Fibroblast of skin of left biceps (primary cell): ENCODE measurements at places on chromosomes 1 and 21.
A peak's percentile ranks its signal among the peaks of the same experiment; 100 is the strongest.

DNA sequence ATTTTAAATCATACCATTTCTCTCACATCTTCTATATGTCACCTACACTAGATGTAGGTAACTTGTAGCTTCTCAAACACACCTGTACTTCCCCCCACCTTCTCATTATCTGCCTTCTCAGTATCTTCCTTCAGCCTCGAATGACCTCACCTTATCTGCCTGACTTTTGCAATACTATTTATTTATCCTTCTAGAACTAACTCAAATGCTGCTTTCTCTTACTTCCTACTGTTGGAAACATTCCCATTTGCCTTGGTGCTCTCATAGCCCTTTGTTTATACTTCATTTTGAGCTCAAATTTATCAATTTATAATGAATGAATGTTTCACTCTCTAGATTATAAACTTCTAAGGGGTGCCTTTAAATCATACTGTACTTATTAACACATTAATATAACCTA lies 50.4 kb upstream of the KIAA1614 start:
- no peak for DNase-seq

GRCh38 chr1:234170622-234171021 lies 202.6 kb upstream of the COA6 start:
- DNase-seq, result no peak

DNA sequence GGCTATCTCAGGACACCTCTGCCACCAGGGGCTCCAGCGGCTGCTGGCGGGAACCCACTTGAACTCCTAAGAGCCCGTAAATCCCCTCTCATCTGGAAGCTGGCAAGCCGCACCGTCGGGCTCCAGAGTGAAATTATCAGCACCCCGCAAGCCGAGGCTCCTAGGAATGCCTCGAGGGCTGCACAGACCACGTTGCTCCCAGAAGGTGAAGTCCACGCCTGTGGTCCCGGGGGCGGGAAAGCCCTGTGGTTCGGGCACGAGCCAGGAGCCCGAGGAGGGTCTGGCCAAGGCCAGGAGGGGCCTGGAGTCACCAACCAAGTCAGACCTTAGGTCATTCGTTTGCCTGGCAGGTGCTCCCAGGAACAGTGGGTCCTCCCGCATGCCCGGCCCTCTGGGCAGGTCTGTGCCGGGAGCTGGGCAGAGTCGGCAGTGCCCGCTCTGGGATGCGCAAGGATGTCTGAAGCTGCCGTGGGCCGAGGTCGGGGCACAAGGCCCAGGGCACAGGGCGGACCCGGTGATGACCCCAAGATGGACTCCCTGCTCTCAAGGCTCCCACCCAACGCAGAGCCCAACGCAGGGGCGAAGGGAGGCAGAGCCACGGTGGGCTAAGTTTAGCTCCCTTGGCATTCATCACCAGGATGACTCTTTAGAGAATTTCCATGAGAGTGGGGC lies 8.9 kb downstream of the ACTRT2 start:
- DNase-seq, result no peak

- DNase-seq, result no peak
Measured at GRCh38 chr1:87334351-87335174, 5.9 kb downstream of the LMO4 start.

- no peak for DNase-seq
Measured at GRCh38 chr1:20233394-20233793, 47.1 kb upstream of the PLA2G2C start.

DNA sequence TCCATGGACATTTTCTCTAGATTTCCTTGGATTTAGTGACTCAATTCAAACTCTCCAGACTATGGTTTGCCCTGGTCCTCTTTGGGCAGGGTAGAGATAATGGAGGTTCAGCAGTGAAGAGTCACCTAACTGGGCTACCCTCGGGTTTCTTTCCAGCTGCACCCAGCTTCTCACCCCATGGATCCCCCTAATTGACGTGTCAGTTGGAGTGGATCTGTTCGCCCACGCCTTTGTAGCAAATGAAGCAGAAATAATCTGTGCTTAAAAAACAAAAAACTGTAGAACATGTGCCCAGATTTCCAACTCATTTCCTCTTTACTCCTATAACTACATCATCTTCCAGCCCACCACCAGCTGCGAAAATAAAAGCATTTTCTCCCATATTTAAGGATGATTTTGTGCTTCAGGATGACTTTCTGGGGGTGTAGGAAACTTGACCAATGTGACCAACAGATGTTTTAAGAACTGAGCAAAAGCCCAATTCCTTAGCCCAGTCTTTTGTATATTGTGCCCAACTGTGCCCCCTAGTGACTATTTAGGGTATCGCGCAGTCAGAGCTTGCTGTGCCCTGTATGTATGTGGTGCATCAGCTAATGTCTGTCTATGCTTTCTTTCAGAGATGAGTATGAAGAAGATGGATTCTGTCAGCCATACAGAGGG lies 66.5 kb upstream of the UBE2U start:
- DNase-seq, result peak; percentile 83

- DNase-seq, result no peak
Measured at GRCh38 chr1:245582026-245582425, 427.2 kb downstream of the KIF26B start.

- no peak for DNase-seq
Measured at GRCh38 chr1:8816264-8816663, 1.2 kb downstream of the RERE start.

- DNase-seq, result no peak
Measured at GRCh38 chr1:175689396-175689795, 54.0 kb downstream of the TNR start.

GRCh38 chr1:203381151-203381751 lies 30.3 kb upstream of the FMOD start:
- DNase-seq, result no peak

GRCh38 chr1:88595355-88596002 lies 88.6 kb upstream of the PKN2 start:
- DNase-seq, result no peak

GRCh38 chr1:2971101-2971501 lies 50.2 kb upstream of the ACTRT2 start:
- DNase-seq, result no peak

- no peak for DNase-seq
Measured at GRCh38 chr1:167510881-167511280, 7.4 kb downstream of the CD247 start.

DNA sequence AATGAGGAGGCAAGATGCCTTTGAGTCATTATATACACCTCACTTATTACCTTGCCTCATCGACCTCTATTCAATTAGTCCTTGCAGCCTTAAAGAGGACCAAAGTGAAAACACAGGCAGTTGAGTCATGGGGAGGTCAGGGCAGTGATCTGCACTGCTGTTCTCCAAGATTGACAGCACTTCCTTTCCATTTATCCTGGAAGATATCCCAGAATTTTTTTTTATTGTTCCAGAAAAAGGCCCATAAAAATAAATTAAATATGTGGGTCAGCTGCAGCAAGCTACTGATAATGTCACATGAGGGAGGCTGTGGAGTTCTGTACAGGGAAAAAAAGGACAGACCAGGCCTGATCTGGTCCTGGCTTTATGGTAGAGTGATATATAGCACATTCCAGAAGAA lies 33.2 kb upstream of the CDC42BPA start:
- no peak for DNase-seq

DNA sequence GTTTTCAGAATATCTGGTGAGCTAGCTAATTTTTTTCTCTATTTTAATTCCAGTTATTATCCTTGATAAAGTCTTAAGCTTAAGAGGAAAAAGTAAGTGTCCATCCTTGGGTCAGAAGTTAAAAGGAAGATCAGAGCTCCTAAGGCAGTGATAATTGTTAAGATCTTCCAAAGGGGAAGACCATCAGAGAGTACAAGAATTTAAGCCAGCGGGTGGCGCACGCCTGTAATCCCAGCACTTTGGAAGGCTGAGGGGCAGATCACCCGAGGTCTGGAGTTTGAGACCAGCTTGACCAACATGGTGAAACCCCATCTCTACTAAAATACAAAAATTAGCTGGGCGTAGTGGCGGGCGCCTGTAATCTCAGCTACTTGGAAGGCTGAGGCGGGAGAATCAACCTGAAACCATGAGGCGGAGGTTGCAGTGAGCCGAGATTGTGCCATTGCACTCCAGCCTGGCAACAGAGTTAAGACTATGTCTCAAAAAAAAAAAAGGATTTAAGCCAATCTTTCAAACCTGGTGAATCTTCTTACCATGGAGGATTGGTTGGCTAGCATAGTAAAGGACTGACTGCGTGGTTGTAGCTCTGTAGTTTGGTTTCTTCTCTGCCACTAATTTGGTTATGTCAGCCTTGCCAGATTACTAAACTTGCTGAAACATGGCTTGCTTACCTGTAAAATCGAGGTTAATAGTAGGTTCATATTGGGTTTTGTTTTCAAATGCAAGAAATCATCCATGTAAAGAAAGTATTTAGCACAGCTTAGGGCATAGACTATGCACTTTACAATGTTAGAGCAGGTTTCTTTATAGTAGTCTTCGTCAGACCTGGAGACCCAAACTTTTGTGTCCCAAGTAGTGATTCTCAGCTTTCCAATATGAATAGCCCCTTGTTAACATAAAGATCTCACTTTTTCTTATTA lies 15.9 kb downstream of the AKIRIN1 start:
- DNase-seq, result no peak

DNA sequence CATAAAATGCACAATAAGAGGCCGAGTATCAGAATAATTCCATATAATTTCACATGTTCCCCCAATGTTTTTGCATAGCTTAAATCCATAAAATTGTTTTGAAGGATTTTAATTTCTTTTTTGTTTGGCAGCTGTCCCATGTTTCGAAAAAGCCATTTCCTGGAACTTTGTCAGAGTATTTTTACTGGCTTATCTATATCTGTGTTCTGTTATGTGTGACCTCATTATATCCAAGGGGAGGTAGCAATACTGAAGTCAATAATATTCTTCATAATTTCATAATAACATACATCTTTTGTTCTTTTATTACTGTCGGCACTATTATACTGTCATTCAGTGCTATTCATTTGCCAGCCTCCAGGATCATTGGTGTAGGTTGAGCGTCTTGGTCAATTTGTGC lies 9.4 kb upstream of the BACH1 start:
- DNase-seq, result no peak

DNA sequence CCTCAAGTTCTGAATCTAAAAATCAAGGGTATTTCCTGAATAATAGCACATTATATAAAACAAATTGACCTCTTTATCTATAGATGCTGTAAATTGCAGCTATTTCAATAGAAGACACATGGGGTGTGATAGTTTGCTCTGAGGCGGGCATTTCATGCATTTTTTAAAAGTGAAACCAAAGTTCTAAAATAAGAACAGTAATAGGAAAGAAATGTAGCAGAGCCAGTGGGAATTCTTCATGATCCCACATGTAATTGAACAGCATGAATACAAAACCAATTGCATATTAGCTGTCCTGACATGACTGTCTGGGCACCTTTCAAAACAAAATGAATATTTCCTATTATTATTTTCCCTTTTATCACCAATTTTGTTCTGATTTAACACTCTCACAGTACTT lies 85.0 kb downstream of the RGS21 start:
- peak; percentile 42 for DNase-seq

GRCh38 chr1:165050246-165050645 lies 306.3 kb downstream of the LMX1A start:
- no peak for DNase-seq

DNA sequence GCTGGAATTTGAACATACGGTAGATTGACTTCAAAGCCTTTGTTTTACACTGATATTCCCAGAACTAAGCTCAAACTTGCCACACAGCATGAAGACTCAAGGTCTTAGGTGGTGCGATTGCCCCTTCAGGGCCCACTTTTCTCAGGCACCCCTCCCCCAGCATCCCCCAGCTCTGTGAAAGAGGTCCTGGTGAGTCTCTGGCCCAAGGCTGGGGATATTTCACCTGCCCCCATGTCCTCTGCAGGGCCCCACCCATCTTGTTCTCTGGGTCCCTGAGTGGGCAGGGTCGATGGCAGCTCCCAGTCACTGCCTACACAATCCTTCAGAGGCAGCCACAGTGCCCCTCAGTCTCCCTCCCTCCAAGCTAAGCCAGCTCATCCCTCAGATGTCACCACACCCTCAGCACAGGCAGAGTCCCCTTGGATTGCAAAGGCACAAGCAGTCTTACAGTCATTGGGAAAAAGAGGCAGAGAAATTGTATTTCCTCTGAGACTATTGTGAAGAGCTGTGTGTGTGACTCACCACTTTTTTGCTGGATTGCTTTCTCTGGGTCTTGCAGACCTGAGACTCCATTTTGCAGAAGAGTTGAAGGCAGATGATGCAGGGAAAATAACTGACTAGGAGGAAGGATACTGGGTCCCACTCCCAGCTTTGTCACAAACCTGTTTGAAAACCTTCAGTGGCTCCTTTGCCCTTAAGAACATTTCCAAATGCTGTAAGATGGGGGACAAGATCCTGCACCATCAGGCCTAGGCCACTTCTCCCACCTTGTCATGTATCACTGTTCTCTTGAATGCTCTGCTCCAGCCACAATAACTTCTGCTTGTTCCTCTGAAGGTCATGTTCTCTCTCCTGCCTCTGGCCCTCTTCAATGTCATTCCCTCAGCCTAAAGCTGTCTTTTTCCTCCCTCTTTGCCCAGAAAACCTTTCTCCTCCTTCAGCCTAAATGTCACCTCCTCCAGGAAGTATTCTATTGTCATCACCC lies 119.1 kb upstream of the GRIK3 start:
- no peak for DNase-seq

DNA sequence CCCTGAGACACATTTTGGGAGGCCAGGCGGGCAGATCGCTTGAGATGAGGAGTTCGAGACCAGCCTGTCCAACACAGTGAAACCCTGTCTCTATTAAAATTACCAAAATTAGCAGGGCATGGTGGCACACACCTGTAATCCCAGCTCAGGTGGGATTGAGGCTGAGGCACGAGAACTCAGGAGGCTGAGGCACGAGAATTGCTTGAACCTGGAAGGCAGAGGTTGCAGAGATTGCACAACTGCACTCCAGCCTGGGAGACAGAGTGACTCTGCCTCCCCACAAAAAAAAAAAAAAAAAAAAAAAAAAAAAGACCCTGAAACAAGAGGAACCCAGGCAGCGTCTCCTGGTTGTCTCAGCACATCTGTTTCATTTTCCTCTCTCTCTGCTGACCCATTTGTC lies 24.2 kb downstream of the PGM1 start:
- no peak for DNase-seq

GRCh38 chr1:50419192-50419906 lies 3.9 kb downstream of the DMRTA2 start:
- no peak for DNase-seq

DNA sequence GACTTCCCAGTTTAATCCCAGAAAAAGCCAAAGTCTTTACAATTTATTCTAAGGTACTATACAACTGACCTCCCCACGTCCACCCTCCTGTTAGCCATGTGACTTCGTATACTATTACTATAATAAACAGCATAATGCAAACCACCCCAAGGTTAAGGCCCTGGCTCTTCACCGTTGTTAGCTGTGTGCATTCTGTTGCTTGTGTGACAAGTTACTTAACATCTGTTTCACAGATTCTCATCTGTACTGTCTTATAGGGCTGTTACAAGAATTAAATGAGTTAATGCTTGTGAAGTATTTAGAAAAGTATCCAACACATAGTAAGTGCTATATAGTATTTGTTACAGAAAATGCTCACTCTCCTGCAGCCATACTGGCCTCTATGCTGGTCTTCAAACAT lies 15.7 kb downstream of the WARS2 start:
- DNase-seq, result no peak
